ENCODE measurements at places on chromosomes 6 and 20. TPM values are rescaled to one million over a fixed set of nuclear protein-coding genes. Genes with fewer than 3 reads are reported as not detected.

GRCh38 chr6:134934793-134935485 lies 15.0 kb downstream of the ALDH8A1 start:
- no peak for DNase-seq

DNA sequence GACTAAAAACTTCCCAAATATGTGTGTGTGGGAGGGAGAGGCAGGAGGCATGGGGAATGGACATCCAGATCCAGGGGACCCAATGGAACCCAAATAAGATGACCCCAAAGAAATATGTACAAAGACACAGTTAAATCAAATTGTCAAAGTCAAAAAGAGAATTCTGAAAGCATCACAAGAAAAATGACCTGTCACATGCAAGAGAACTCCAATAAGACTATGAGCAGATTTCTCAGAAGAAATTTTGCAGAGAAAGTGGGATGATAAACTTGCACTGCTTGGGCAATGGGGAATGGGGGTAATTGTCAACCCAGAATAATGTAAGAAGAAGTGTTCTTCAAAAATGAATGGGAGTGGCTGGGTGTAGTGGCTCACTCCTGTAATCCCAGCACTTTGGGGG lies 59.5 kb upstream of the PLN start:
- DNase-seq: no peak

DNA sequence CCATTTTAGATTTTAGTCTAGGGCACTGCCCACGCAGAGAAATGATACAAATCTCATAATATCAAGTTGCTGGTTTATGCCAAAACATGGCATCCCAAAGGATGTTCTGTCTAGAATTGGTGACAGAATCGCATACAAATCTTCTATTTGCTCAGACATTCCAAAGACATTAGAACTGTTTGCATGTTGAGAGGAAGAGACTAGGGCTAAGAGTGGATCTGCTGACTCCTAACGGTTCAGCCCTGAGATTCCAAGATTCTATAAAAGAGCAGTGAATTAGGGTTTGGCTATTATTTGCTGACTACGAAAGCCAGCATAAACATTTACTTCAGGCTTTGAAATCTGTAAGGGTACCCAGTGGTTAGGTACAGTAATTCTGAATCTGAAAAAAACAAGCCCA lies 3.6 kb downstream of the EPB41L2 start:
- no peak for DNase-seq

GRCh38 chr6:6890400-6890858 lies 217.3 kb upstream of the RREB1 start:
- no peak for DNase-seq

DNA sequence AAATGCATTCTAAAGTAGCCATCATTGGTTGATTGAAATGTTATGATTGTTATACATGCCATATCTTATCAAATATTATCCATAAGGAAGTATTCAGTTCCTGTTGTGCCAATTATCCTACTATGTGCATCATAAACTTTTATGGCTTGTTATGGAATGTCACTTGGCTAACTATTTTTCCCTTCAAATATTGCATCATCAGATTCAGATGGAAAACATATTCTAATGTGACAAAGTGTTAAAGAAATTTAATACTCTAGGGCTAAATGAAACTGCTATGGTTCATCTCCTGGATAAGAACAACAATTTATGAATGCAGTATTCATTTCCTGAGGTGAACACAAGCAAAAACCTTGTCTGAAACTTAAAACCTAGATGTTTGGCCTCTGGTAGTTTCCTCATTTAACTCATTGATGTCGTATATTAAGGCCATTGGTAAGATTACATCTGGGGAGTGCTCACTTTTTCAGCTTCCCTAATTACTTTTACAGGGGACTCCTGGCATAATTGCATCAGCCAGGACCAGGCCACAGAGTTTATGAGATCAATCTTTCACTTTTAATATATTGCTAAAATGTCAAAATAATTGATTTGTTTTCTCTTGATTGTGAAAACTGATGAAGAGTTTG lies 134.9 kb upstream of the CEP162 start:
- DNase-seq: no peak

DNA sequence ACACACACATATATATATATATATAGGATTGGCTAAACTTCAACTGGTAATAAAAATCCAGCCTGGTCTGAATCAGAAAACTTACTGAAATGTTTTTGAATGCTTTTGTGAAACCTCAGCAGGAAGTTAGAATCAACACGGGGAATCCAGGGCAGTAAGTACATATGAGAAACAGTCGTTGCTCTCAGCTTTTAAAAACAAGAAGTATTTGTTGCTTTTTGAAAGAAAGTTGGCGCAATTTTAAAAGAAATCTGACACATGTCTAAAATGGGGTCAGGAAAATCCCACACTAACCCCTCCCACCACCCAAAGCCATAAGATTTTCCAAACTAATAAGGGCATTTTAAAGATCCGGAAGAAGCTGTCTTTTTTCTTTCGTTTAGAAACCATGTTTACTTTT lies 11.5 kb upstream of the CCDC170 start:
- no peak for DNase-seq

GRCh38 chr6:378958-379409 lies 12.6 kb upstream of the IRF4 start:
- DNase-seq: no peak

- no peak for DNase-seq
These were observed 76.7 kb upstream of the CLDN20 start for GRCh38 chr6:155187106-155187505.

DNA sequence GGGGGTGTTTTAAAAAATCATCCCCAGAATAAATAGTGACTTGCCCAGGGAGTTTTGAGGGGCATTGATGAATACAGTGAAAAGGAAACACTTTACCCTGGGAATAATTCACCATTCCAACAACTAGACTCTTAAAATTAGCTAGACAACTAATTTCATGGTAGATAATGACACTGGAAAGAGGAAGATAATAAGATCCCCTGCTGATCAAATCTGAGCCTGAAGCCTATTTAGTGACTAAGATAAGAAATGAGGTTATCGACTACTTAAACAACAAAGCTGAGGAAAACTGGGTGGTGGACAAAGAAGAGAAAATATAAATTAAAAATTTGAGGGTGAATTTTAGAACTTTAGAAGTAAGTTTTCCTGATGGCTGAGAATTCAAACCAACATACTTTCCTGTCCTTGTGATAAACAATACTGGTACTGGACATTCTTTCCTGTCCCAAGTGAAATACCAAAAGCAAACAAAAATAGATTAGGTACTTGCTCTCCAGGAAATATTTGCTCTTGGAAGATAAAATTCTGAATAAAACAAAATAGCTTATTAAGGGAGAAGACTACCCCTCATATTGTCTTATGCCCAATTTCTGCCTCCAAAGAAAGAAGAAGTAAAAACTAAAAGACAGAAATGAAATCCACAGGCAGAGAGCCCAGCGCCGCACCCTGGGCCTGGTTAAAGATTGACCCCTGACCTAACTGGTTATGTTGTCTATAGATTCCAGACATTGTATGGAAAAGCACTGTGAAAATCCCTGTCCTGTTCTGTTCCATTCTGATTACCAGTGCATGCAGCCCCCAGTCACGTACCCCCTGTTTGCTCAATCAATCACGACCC lies 64.0 kb upstream of the ADGRF4 start:
- DNase-seq: no peak

DNA sequence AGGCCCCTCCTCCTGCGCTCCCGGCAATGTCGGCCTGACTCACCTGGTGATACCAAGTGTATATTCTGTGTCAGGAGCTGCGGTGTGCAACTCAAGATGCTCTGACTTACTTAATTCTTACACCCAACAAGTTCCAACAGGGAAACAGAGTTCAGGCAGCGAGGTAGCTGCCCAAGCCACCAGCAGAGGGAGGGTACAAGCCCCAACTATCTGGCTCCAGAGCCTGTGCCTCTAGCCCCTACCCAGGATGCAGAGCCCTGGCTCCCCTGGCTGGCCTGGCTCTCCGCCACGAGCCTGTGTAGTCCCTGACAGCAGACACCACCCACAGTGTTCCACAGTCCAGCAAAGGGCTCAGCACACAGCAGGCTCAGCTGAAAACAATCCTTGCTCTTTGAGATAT lies 34.9 kb downstream of the C20orf203 start:
- no peak for DNase-seq

DNA sequence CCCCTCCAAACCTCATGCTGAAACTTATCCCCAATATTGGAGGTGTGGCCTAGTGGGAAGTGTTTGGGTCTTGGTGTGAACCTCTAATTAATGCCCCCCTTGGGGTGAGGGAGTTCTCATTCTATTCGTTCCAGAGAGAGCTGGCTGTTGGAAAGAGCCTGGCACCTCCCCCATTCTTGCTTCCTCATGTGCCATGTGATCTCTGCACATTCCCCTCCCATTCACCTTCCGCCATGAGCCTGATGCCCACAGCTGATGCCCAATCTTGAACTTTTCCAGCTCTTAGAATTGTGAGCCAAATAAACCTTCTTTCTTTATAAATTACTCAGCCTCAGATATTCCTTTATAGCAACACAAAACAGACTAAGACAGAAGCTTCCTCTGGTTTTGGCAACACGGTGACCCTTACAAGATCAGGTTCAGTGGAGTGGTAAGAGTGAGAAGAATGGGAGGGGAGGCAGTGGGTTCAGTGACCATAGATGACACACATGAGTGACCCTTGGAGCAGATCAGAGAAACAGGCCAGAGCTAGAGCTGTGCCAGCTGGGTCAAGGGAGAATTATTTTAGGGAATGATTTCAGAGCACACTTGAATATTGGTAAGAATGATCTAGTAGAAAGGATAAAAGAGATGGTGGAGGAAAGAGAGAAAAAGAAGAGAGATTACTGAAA lies 176.4 kb downstream of the LY86 start:
- DNase-seq: no peak

DNA sequence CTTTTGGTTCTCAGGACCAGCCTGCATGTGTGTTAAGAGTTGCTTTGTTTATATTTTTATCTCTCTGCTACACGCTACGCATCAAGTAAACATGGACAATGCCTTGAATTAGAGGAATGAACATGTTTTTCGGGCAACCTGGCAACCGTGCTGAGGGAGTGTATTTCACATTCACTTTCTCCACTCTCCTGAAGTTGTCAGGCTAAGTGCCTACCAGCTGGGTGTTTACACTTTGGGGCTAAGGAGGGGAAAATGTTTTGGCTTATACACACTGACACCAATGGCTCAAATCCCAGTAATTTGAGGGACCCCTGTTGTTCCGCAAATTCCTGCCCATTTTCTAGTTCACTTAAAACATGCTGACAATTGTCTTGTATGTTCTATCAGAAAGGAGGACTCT lies 141.5 kb upstream of the PDE7B start:
- DNase-seq: no peak

GRCh38 chr6:23611776-23612381 lies 514.1 kb upstream of the NRSN1 start:
- no peak for DNase-seq

- DNase-seq: no peak
These were observed 114.6 kb downstream of the MCHR2 start for GRCh38 chr6:99879431-99879830.

GRCh38 chr6:143529095-143529494 lies 17.6 kb upstream of the FUCA2 start:
- no peak for DNase-seq

GRCh38 chr6:41598670-41599014 lies 39.6 kb upstream of the MDFI start:
- no peak for DNase-seq

- DNase-seq: no peak
These were observed 164.3 kb upstream of the PROKR2 start for GRCh38 chr20:5480824-5481600.

DNA sequence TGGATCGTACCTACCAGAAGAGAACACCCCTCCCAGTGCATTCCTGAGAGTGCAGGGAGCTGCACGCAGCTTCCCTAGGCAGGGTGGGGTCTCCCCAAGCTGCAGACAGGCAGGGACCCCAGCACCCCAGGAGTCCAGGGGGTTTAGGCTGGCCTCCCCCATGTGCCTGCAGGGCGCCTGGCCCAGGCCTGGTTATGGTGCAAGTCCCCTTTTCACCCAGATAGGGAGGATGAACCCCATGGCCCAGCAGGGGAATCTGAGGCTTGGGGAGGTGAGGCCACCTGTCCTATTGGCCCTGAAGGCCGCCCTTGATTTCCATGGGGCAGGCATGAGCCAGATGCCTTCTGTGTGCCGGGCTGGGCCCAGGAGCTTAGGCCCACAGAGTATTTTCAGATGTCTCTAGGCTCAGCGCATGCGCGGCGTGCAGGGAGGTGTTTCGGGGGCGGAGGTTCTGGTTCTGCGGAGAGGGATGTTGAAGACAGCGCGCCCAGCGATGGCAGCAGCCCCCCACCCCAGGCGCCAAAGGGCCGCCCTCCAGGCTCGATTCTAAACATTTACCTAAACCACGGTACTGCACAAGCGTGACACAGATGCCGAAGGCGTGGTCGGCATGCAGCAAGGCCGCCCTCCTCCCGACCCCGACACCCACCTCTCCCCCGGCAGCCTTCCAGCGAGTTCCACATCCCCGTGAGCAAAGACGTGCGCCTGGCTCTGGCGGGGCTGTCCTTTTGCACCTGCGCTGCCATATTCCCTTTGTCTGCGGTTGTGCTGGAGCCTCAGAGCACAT lies 29.4 kb downstream of the COL20A1 start:
- peak; percentile 30 for DNase-seq

DNA sequence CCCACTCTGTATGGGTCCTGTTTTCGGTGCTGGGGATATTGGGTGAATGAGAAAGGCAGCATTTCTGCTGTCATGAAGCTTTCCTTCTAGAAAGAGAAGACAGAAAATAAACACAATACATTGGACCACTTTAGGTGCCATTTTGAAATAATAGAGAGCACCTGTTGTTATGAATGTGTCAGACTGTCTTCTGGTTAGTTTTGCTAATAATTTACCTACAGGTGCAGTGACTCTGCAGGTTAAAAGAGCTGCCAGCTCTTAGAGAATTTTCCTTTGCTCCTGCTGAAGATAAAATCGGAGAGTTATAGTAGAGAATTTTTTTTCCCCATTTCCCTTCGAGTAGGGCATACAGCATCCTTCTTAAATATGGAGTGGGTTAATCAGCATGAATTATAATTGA lies 21.9 kb upstream of the GCLC start:
- no peak for DNase-seq

The DNMT3B gene
- total RNA-seq: 4.8 TPM

The RTF2 gene
- total RNA-seq: 51.3 TPM

The TMEM244 gene
- total RNA-seq: 1.4 TPM

The ASIP gene
- total RNA-seq: not detected

The ACSS1 gene
- total RNA-seq: 3.7 TPM

The NR2E1 gene
- total RNA-seq: 9.8 TPM

The CRIP3 gene
- 3.9 TPM for total RNA-seq

The GGT7 gene
- 19.0 TPM for total RNA-seq

The RFX6 gene
- total RNA-seq: not detected

The TRAPPC3L gene
- not detected for total RNA-seq

The KCNG1 gene
- 41.3 TPM for total RNA-seq

Data from occipital lobe (tissue), 3 donors.